ENCODE measurements at places on chromosomes 3 and 15. TPM values are rescaled to one million over a fixed set of nuclear protein-coding genes. Genes with fewer than 3 reads are reported as not detected.

The ROPN1 gene
- not detected for total RNA-seq

The MAP1A gene
- total RNA-seq, result 0.76 TPM

The SRGAP3 gene
- total RNA-seq, result 0.61 TPM

The GOLGA6D gene
- total RNA-seq, result not detected

The WDR72 gene
- 5.9 TPM for total RNA-seq
